A549 treated with Hydrocortisone at 1 μM for 4 hours (cell line): ENCODE measurements at places on chromosomes 1 and 21. TPM values are rescaled to one million over a fixed set of nuclear protein-coding genes. Genes with fewer than 3 reads are reported as not detected.

Gene RGL1
- 0.70 to 0.98 TPM (median 0.82 TPM) in 5 replicates for total RNA-seq

Gene C1orf141
- total RNA-seq: not detected in 5 replicates

Gene DMRTA2
- total RNA-seq: 0.09 to 0.21 TPM (median 0.17 TPM) in 4 of 5 replicates, not detected in the other

Gene CFAP45
- total RNA-seq: 0.41 to 0.83 TPM (median 0.59 TPM) in 5 replicates

Gene RGS16
- total RNA-seq: 0.18 to 0.45 TPM (median 0.24 TPM) in 5 replicates

Gene IER5
- 22.6 to 38.6 TPM (median 33.0 TPM) in 5 replicates for total RNA-seq

Gene AMY2A
- total RNA-seq: not detected in 5 replicates

Gene CCDC190
- total RNA-seq: not detected in 5 replicates

Gene AADACL3
- total RNA-seq: not detected in 5 replicates

Gene CHIA
- total RNA-seq: not detected in 5 replicates

Gene SYNC
- 11.0 to 19.8 TPM (median 14.0 TPM) in 5 replicates for total RNA-seq

Gene FCRL5
- total RNA-seq: 0.03 TPM in 1 of 5 replicates, not detected in the others

Gene CSTB
- 66.2 to 99.0 TPM (median 90.7 TPM) in 5 replicates for total RNA-seq

Gene ARHGEF10L
- 6.0 to 7.2 TPM (median 6.1 TPM) in 5 replicates for total RNA-seq

Gene CD1D
- 0.05 to 0.08 TPM (median 0.07 TPM) in 4 of 5 replicates, not detected in the other for total RNA-seq

Gene FCER1A
- not detected in 5 replicates for total RNA-seq

Gene SFN
- 509 to 664 TPM (median 575 TPM) in 5 replicates for total RNA-seq

Gene FCRL1
- total RNA-seq: not detected in 5 replicates

Gene PEX19
- total RNA-seq: 20.7 to 29.0 TPM (median 24.6 TPM) in 5 replicates

Gene CDC42
- 150 to 217 TPM (median 161 TPM) in 5 replicates for total RNA-seq

Gene KCNT2
- total RNA-seq: 0.02 to 0.07 TPM (median 0.05 TPM) in 4 of 5 replicates, not detected in the other

Gene TRIM17
- total RNA-seq: not detected in 5 replicates

Gene OR2M5
- not detected in 5 replicates for total RNA-seq

Gene KRTAP24-1
- total RNA-seq: not detected in 5 replicates

Gene TRABD2B
- 2.6 to 4.7 TPM (median 3.3 TPM) in 5 replicates for total RNA-seq

Gene MPL
- 0.17 to 0.22 TPM (median 0.21 TPM) in 3 of 5 replicates, not detected in the others for total RNA-seq

Gene RGS13
- total RNA-seq: not detected in 5 replicates

Gene A3GALT2
- total RNA-seq: not detected in 5 replicates

Gene CD48
- total RNA-seq: not detected in 5 replicates

Gene MX1
- 1.5 to 2.3 TPM (median 1.7 TPM) in 5 replicates for total RNA-seq

Gene FMOD
- 0.03 to 0.06 TPM (median 0.06 TPM) in 3 of 5 replicates, not detected in the others for total RNA-seq

Gene RGSL1
- total RNA-seq: not detected in 5 replicates

Gene KRTAP19-3
- not detected in 5 replicates for total RNA-seq
